ENCODE measurements at places on chromosomes 2 and 18.

DNA sequence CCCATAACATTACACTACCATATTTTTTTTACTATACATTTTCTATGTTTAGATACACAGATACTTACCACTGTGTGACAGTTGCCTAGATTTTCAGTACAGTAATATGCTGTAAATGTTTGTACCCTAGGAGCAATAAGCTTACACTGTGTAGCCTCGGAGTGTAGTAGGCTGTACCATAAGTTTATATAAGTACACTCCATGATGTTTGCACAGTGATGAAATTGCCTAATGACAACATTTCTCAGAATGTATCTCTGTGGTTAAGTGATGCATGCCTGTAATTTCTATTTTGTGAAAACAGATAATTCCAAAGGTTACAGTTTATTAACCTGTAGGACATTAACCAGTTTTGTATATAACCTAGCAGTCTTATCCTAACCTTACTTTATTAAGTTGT lies 128.1 kb upstream of the RBMS1 start:
- DNase-seq, result peak; percentile 31

GRCh38 chr2:27967076-27967475 lies 76.5 kb downstream of the BABAM2 start:
- DNase-seq, result peak; percentile 14

DNA sequence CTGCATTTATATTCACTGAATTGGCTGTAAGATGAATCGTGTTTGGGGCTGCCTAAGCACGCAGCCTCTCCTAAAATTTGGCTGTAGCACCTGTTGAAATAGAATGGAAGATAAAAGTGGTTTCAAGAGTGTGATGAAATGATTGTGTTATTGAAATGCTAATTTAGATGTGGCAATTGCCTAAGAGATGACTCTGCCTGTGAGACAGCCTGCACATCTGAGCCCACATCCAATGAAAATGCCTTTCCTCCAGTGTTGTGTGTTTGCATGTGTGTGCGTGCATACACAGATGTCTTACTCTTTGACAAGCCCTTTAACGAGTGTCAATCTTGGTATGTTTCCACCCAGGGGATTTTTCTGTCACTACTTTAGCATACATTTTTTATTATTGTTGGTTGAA lies 346.9 kb downstream of the MEIS1 start:
- DNase-seq, result no peak

- no peak for DNase-seq
These were observed 75.6 kb downstream of the TMEM247 start for GRCh38 chr2:46555011-46555410.

GRCh38 chr2:158305501-158305900 lies 151.1 kb downstream of the CCDC148 start:
- DNase-seq, result peak; percentile 41

DNA sequence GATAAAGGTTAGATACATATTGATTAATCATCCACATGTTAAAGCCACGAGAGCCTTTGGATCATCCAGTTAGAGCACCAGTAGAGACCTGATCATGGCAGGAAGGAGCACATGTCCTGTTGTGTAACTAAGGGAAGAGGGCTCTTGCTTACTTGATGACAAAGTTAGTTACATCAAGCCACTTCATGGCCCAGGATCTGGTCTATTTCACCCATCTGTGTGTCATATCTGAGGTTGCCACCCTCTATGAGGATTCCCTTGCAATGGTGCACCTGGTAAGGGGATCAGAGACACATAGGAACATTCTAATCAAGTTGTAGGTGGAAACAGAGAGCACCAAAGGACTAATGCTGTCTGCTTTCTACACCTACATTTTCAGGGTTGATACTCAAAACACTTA lies 6.7 kb downstream of the ANKAR start:
- no peak for DNase-seq

DNA sequence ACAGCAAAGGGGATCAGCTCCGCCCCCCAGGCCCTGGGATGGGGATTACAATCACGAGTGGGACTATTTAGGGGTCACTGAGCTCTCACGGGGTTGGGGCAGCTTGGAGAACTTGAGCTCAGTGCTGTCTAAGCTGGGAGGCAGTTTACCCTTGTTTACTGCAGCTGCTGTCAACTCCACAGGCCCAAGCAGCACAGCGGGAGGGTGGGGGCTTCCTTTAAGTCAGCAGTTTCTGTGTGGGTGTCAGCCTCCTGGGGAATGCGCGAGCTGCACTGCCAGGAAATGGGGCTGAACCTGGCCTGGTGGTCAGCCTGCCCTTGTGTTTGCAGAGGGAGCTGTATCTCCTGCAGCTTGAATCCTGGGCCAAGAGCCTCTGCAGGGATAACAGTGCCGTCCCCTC lies 29.8 kb downstream of the TOGARAM2 start:
- no peak for DNase-seq

All from fibroblast of skin of scalp (primary cell).